ENCODE measurements at places on chromosomes 7 and 10.

DNA sequence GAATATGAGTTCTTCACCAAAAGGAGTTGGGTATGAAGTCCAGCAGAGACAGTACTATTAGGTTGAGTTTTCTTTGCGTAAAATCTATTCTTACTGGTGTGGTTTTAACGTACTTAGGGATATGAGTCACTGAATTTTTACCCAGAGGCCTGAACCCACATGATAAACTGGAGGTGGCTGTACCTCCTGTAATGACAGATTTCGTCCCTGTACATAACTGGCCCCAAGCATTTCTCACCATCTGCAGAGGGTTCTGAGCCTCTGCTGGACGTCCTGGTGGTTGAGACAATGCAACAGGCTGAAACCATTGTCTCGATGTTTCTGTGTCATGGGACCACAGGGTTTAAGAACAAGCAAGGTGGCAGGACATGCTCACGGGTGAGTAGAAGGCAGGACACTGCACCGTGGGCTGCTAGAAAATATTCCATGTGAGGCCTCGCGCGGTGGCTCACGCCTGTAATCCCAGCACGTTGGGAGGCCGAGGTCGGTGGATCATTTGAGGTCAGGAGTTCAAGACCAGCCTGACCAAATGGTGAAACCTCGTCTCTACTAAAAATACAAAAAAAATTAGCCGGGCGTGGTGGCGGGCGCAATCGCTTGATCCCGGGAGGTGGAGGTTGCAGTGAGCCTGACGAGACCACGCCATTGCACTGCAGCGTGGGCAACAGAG is 233.9 kb downstream of the DNAJB6 start:
- no peak for DNase-seq

GRCh38 chr10:24456322-24456721 is 247.4 kb downstream of the KIAA1217 start:
- DNase-seq: no peak

GRCh38 chr7:134329614-134330346 is 13.1 kb upstream of the SLC35B4 start:
- no peak for DNase-seq

DNA sequence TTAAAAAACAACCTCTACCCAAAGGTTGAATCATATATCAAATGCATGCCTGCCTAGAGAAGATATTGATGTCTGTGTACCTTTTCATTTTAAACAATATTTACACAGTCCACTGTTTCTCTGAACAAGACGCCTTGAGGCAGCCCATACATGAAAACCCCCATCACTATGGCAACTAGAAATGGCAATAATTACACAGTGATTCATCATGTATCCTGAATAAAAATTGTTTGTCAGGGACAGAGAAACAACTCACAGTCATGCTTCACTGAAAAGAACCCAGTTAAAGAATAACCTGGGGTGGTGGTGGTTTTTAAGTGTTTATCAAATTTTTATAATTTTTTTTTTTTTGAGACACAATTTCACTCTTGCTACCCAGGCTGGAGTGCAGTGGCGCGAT is 19.7 kb downstream of the DNAJC12 start:
- no peak for DNase-seq

Measured in effector memory CD4-positive, alpha-beta T cell (primary cell).